Activated CD4-positive, alpha-beta memory T cell treated with anti-CD3 and anti-CD28 coated beads for 36 hours (primary cell): ENCODE measurements at places on chromosomes 11 and 22.
A peak's percentile ranks its signal among the peaks of the same experiment; 100 is the strongest.

- H3K27ac ChIP-seq = no peak overlapping the region
- no peak for DNase-seq
- H3K27me3 ChIP-seq = peaks cover 5% of the 10 kb centered on the region
- no peaks in the 10 kb centered on the region for H3K36me3 ChIP-seq
- H3K4me1 ChIP-seq = no peaks in the 10 kb centered on the region
- H3K4me3 ChIP-seq = no peak overlapping the region
These were observed 7.3 kb downstream of the KCNE3 start for GRCh38 chr11:74460065-74460464.

DNA sequence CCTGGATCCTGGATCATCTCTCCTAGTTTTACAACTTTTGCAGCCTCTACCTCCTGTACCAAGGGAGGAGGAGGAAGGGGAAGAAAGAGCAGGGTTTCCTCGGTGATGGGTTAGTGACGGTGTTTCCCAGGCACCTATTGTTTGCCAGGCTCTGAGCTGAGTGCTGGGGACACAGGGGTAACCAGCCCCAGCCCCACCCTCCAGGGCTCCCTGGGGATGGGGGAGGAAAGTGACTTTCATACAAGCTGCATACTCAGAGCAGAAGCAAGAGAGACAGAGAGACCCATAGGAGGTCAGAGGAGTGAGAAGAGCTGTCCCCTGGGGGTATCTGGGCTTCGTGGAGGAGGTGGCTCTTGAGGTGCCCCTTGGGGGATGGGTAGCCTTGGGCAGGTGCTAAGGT is 89.4 kb upstream of the THY1 start:
- H3K4me3 ChIP-seq = no peak overlapping the region
- DNase-seq = no peak
- no peaks in the 10 kb centered on the region for H3K36me3 ChIP-seq
- H3K4me1 ChIP-seq = peaks cover 14% of the 10 kb centered on the region
- no peak overlapping the region for H3K27ac ChIP-seq
- peaks cover 11% of the 10 kb centered on the region for H3K27me3 ChIP-seq

DNA sequence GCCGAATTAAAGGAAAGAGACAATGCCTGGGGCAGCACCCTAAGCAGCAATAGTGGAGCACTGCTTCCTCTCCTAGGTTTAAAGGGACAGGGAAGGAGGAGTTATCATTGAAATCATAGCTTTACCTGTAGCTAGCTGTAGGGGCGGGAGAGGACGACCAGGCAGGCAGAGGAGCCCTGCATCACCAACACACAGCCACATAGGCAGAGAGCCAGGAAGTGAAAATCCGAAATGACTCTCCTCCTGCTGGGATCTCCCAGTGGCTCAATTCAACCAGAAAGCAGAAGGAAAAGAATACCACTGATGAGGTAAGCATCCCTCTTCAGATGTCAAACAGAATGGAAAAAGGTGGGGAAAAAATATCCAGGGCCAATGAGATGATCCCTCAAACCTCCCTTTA is 20.4 kb downstream of the MRGPRX4 start:
- H3K27ac ChIP-seq = no peak overlapping the region
- DNase-seq = peak; percentile 16
- H3K36me3 ChIP-seq = no peaks in the 10 kb centered on the region
- H3K27me3 ChIP-seq = peaks cover 6% of the 10 kb centered on the region
- no peaks in the 10 kb centered on the region for H3K4me1 ChIP-seq
- H3K4me3 ChIP-seq = no peak overlapping the region

DNA sequence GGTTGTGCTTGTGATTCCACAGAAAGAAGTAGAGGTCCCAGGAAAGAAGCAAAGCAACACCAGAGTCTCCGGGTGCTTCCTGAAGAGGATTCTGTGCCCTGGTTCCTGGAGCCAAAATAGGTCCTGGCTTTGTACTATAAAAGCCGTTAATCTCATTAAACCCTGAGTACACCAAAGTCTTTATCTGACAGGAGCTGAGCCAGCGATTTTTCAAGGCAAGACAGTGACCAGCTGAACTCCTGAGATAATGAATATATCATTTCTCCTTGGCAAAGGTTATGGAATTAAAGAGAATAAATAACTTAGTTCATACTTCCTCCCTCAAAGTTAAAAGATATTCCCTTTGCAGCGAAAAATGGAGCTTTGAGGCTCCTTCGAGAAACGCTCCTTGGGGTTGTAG is 5.2 kb downstream of the TMEM138 start:
- peaks cover 22% of the 10 kb centered on the region for H3K4me1 ChIP-seq
- no peaks in the 10 kb centered on the region for H3K27me3 ChIP-seq
- no peak overlapping the region for H3K27ac ChIP-seq

GRCh38 chr11:124618863-124619262 is 3.8 kb upstream of the TBRG1 start:
- H3K4me1 ChIP-seq = peaks cover 4% of the 10 kb centered on the region
- H3K36me3 ChIP-seq = no peaks in the 10 kb centered on the region
- no peak overlapping the region for H3K27ac ChIP-seq
- H3K4me3 ChIP-seq = no peak overlapping the region
